ENCODE measurements at places on chromosomes 2 and 18.

DNA sequence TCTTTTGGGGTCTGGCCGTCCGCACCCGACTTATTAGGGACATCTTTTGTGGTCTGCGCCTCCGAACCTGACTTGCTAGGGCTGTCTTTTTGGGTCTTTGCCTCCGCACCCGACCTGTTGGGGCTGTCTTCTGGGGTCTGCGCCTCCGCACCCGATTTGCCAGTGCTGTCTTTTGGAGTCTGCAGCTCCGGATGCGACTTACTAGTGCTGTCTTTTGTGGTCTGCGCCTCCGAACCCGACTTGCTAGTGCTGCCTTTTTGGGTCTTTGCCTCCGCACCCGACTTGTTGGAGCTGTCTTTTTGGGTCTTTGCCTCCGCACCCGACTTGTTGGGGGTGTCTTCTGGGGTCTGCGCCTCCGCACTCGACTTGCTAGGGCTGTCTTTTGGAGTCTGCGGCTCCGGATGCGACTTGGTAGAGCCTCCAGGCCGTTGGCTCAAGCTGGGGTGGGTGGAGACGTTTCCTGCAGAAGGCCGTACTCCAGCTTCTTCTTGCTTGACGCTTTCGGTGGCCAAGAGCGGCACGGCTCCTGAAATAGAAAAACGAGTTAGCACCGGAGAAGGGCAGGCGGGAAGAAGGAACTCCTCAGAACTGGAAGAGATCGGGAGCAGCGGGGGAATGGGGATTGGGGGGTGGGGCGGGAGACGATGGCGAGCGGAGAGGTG, 498 bp downstream of the TGOLN2 start:
- no peak for DNase-seq

DNA sequence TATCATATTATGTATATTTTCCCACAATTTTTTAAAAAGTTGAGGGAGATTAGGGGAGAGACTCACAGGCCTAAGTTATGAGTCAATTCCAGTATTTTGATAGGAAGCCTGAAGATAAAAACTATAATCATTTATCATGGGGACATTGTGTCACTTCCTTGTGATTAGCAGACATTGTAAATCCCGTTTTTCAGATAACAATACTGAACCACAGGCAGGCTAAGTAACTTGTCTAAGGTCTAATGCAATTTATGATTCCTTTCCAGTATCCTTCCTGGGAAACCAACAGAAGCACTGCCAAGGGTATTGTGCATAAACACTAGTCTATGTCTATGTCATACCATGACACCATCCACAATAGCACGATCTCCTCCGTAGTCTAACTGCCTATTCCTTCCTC, 235.2 kb upstream of the PIK3C3 start:
- DNase-seq: no peak

DNA sequence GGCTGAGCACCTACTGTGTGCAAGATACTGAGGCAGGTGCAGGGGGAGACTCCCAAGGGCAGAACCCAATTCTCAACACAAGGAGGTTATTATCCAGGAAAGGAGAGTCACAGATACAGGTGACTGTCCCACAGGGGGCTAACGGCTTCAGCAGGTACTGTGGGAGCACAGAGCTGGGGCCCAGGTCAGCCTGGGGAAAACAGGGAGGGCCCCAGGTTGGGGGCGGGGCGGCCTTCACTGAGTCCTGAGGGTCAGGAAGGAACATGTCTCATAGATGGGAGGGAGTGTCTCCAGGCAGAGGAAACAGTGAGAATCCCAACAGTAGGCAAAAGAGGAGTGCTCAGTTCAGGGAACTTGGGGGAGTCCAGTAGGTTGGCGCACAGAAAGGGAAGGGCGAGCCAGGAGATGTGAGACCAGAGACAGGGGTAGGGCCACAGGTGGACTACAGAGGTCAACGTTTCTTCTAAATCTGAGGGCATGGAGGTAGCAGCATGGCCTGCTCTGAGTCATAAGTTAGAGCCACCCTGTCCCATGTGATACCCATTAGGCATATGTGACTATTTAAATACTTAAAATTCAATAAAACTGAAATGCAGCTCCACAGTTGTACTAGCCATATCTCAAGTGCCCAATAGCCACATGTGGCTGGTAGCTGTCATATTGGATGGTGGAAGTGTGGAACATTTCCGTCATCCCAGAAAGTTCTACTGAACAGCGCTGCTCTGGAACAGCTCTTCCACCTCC, 157.2 kb downstream of the TTC32 start:
- no peak for DNase-seq

- DNase-seq: no peak
These were observed 50.2 kb downstream of the VWA3B start for GRCh38 chr2:98137196-98137595.

DNA sequence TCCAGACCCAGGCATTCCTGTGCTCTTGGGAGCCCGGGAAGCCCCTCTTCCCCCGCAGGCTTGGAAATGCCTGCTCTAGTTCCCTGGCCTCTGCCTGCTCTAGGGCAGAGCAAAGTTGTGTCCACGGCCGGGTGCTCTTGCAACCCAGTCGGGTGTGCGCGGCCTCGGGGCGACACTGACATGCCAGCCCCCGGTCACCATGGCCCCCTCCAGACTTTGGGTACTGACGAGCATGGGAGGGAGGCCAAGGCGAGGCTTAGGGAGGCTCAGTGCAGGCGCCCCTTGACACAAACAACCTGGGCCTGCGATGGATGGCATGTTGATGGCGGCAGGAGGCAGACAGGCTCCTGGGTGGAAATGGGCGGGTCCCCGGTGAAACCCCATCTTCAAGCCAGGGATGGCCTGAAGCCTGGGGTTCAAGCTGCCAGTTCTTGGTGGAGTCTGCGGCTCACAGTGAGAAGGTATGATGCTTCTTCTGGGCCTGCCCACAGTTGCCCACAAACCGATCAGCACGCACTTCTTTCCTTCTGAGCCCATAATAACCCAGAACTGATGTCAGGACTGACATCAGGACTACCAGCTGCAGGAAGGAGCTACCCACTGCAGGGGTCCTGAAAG, 689.9 kb downstream of the DSC3 start:
- no peak for DNase-seq

DNA sequence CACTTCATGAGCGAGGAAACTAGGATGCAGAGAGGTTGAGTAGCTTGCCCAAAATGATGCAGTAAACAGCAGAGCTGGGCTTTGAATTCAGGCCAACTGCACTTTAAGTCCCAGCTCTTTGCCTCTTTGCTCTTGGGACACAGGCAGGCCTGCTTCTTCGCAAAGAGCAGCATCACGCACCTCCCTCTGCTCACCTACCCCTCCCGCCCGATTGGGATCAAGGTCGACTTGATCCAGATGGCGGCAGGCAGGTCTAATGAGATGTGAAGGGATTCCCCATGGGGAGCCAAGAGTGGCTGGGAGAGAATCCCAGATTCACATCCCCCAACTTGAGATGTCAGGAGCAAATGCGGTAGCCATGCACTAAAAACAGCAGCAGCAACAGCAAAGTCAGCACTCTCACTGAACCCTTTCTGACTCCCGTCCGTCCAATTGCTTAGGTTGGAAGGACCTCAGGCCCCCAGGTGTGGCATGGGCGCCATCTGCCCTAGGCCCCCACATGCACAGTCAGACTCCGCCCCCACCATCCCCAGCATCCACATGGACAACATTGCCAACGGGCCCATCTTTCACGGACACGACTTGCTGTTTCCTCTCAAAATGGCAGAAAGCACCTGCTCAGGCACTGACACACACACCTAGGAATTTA, 84.3 kb upstream of the MAP4K4 start:
- no peak for DNase-seq

GRCh38 chr2:238570391-238570790, 143.7 kb downstream of the ASB1 start:
- DNase-seq: no peak

DNA sequence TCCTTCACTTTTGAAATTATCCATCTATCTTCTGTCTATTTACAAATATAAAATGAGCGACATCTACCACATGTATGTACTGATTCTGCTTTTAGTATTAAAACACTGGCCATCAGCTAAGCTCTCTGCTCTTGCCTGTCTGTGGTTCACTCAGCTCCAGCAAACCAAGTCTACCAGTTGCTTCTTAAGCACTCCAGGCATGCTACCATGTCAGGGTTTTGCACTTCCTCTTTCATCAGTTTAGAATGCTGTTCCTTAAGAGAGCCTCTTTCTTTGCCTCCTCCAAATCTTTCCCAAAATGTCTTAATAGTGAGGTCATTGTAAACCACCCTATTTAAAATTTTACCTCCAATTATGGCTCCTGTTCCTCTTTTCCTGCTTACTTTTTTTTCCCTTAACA, 59.5 kb downstream of the SCN3A start:
- no peak for DNase-seq

GRCh38 chr2:9681427-9681817, 50.6 kb upstream of the YWHAQ start:
- DNase-seq: no peak

DNA sequence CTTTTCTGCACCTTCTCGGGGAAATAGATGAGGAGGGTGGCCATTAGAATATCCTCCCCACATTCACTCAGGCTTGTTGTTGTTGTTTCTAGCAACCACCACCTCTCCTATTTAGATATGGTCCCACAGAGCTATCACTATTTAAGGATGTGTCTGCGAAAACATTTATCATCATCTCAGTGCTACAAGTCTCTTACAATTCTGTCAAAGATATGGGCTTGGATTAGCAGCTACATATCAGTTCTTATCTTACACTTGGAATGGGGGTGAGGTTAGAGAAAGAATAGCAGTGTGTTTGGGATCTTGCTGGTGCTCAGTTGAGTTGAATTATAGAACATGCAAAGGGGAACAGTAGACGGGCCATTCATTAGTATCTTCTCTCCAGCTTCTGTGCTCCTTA, 546.1 kb downstream of the PARD3B start:
- DNase-seq: no peak

- no peak for DNase-seq
These were observed 90.3 kb downstream of the TMEM163 start for GRCh38 chr2:134628453-134628852.

DNA sequence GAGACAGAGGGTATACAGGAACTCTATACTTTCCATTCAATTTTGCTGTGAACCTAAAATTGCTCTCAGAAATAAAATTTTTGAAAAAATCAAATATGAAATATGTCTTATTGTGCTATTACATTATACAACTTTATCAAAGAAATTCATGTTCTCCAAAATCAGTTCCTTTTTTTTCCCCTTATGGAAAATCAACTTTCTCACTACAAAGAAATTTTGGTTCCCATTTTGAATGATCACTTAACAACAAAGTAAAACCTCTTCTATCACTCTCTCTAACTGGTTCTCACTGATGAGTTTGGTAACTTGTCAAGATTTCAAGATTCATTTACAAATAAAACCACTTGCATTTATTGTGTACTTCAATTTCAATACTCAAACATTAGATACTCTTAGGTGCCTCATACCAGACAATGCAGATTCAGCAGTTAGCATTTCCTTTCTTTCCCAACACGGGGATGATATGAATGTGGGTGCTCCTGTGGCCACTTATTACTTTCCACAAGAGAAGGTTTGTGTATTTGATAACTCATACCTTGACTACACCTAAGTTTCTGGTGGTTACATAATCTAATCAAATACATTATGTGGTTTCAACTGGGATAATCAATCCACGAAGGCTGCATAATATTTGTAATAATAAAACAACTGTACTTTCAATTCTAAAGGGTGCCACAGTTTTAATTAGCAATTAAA, 6.4 kb downstream of the PSME4 start:
- DNase-seq: no peak

- peak; percentile 47 for DNase-seq
These were observed 14.1 kb upstream of the ZSWIM2 start for GRCh38 chr2:186862869-186863709.

DNA sequence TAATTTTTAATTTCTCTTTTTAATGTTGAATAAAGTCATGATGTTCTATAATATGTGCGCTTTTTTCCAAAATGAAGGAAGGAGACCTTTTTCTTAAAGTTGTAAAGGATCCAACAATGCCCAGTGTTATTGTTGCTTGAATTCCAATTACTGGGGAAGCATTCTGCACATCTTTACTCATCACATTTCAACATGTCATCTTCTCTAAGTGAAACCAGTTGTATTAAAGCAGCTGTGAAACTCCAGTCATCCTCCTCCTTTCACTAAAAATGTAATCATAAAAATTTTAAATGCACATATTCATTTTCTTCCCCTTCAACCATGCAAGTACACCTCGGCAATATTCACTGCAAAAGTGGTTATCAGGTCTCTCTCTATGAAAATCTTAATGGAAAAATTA, 722.7 kb downstream of the TSN start:
- no peak for DNase-seq

- DNase-seq: no peak
These were observed 135.0 kb upstream of the ZNF804A start for GRCh38 chr2:184463102-184463865.

GRCh38 chr2:142617461-142617860, 260.0 kb upstream of the KYNU start:
- no peak for DNase-seq

- DNase-seq: no peak
These were observed 26.8 kb upstream of the PNPT1 start for GRCh38 chr2:55720417-55720816.

- peak; percentile 9 for DNase-seq
These were observed 1.1 kb downstream of the RNF103 start for GRCh38 chr2:86622519-86623042.

GRCh38 chr2:21148718-21149117, 24.9 kb downstream of the TDRD15 start:
- no peak for DNase-seq

- DNase-seq: no peak
These were observed 75.3 kb downstream of the INHBB start for GRCh38 chr2:120421126-120421829.

GRCh38 chr18:2471523-2471922, 99.8 kb downstream of the METTL4 start:
- no peak for DNase-seq

- no peak for DNase-seq
These were observed 7.6 kb upstream of the DSG2 start for GRCh38 chr18:31490387-31490786.

DNA sequence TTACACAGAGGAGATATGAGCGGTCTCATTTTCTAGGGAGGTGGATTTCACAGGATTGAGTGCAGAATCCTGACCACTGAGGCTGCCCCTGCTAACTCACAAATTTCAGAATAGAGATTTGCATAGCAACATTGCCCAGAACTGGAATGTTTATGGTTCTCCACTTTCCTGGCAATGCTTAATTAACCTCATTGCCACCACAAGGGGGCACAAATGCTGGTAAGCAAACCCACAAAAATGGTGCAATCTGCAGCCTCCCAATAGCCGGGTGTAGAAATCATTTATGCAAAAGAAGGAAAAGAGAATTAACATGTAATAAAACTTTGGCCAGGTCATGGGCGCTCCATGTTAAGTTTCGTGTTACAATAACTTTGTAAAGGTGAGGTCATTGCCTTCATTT, 112.4 kb downstream of the CYRIA start:
- DNase-seq: peak; percentile 2

DNA sequence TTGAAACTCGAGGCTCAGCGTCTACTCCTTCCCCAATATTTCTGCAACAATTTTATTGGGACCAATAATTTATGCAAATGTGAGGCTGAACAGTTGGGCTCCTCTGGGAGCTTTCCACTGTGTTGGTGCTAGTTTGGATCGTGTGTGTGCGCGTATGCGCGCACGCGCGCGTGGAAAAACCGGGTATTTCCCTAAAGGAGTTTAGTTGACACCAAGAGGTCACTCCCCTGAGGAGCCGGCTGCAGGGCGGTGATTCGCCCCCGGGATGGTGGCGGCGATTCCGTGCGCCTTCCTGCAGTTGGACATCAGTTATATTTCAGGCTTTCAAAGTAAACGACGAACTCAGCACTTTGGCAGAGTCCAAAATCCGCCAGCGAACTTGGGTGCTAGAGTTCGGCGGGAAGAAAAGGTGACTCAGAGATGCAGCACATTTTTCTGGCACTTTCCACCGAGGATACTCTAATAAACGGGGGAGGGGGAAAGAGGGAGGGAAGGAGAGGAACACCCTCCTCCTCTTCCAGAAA, 186.5 kb upstream of the FANCL start:
- peak; percentile 25 for DNase-seq

- DNase-seq: no peak
These were observed 134.5 kb upstream of the CTAGE1 start for GRCh38 chr18:22552254-22552653.

Data from NCI-H748 treated with DMSO at 0.1 percent for 48 hours (cell line).